HCT116 (cell line): ENCODE measurements at places on chromosomes 3 and 15.

- no peak for DNase-seq
These were observed 23.2 kb downstream of the SHC4 start for GRCh38 chr15:48940508-48940907.

- no peak for DNase-seq
These were observed 963 bp downstream of the SHQ1 start for GRCh38 chr3:72847282-72847681.

DNA sequence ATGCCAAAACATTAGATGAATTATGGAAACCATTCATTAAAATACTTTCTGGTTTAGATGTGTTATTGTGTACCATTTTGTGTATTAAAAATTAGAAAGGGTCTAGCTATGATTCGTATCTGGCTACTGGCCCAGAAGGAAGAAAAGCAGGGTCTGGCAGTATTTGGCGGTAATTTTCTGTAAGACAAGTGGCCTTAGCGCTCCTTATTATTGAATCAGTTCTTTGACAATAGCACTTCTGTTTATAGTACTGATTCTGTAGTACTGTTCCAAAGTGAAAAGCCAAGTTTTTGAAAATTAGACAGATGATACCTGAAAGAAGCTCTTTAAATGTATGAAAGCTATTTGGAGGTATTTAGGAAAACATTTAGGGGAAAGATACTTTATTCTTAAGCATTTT, 10.2 kb downstream of the GLCE start:
- no peak for DNase-seq

DNA sequence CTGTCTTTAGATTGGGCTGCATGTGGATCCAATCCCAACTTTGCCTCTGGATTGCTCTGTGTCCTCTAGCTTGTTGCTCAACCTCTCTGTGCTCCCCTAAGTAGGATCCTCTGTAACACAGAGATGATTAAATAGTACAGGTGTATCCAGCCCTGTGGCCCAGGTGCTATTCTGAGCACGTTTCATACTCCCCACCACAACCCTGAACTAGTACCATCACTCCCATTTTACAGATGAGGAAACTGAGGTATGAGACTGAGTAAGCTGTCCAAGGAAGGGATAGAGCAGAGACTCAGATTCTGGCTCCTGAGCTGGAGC, 7.2 kb downstream of the ISG20 start:
- no peak for DNase-seq

DNA sequence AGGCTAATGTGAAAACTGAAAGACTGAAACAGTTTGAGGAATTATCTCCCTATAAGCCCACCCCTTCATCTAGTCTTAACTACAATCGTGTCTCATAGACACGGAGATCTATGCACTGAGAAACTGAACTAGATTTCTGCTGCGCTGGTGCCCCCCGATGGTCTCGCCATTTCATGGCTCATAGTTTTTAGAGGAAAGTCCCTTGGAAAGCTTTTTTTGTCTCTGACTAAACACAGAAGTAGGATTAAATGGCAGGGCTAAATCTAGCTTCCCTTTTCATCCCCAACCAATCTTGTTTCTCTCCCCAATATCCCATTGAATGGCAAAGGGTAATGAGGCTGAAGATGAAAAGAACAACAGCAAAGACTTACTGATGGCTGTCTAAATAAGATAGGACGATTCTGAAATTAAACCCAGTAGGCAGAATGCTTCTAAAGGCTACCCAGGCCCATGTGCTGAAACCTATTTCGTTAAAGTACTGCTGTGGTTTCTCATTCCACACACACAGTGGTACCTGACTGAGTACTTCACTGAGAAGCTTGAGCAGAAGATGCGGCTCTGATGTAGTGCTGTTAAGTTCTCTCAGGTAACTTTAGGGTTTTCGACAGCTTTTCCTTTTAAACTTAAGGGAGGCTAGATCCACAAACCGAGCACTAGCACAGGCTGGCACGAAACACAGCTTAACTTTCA, 142.7 kb downstream of the GADL1 start:
- peak; percentile 15 for DNase-seq

DNA sequence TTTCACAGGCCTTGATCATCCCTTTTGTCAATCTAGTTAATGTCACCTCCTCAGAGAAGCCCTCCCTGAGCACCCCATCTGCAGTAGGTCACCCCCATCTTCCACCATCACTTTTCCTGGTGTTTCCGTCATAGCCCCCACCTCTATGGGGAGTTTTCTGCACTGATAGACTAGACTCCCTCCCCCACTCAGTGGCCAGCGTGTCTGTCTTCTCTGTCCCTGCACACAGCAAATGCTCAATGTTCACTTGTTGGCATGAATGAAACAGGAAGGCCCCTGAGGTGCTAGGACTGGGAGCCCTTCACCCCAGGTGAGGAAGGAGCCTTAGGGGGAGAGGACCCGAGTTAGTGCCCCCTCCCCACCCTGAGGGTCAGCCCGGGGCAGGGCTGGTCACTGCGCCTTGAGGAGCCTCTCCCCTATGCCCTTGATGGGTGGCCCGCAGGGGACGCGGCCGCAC, 15.8 kb upstream of the FANCD2 start:
- DNase-seq: no peak

DNA sequence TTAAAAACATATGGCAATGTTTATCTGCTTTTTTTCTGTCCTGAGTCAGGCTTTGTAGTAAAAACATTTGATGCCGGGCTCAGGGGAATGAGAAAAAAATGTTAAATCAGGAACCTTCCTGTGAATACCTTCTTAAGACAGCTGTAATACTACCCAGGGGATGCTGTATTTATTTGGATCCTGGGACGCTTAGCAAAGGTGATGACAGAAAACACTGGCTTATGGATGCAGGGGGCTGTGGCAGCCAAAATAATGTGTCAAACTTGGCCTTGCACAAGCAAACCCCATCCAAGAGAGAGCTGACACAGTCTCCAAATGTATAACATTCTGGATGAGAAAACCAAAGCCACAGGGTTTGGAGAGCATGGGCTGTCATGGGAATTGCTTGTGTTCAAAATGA, 438.2 kb upstream of the PROK2 start:
- DNase-seq: no peak

DNA sequence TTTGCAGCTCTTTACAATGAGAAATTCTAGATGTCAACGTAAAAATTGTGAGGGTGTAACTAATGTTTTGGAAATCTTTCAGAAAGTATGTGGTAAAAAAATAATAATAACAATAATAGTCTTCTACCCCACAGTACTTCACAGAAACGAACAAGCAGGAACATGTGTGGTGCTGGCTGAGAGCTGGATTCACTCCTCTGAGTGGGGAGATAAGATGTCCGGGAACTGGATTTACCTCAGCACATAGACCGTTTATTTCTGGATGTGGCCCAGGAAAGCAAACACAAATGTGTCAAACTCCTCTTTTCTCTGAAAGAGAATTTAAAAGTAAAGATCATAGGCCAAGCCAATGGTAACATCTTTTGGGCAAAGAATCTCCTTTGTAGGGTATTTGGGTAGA, 103.4 kb downstream of the SLC49A4 start:
- no peak for DNase-seq

DNA sequence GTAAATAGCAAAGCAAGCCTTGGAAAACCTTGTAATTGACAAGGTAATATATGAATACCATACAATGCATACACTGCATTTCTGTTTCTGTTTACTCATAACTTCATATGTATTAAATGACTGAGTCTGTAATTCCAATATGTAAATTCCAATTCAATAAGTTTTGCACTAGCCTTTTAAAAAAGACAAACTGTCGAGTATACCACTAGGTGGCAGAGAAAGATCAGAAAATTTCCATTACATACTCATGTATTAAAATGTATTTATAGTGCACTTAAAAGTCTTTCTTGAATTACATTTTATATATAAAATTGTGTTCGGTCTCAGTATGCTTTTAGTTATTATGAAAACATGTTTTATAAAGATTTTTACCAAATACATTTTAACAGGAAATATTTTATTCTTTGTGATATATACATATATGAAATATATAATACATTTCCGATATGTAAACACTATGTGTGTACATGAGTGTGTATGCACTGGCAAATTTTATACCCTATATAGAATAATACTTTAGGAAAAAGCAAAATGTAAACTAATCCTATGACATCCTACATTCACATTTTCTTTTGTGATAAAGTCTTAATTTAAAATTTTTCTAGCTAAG, 216.8 kb downstream of the VGLL3 start:
- no peak for DNase-seq

DNA sequence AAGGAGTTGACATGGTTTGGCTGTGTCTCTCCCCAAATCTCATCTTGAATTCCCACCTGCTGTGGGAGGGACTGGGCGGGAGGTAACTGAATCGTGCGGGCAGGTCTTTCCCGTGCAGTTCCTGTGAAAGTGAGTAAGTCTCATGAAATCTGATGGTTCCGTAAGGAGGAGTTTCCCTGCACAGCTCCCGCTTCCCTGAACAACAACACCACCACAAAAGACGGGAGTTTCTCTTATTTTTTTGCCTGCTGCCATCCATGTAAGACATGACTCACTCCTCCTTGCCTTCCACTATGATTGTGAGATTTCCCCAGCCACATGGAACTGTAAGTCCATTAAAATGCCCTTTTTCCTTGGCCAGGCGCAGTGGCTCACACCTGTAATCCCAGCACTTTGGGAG, 22.7 kb downstream of the XXYLT1 start:
- no peak for DNase-seq

- DNase-seq: no peak
These were observed 38.9 kb upstream of the DCLK3 start for GRCh38 chr3:36803091-36803791.

- no peak for DNase-seq
These were observed 174.7 kb downstream of the IGF1R start for GRCh38 chr15:98823012-98823458.

DNA sequence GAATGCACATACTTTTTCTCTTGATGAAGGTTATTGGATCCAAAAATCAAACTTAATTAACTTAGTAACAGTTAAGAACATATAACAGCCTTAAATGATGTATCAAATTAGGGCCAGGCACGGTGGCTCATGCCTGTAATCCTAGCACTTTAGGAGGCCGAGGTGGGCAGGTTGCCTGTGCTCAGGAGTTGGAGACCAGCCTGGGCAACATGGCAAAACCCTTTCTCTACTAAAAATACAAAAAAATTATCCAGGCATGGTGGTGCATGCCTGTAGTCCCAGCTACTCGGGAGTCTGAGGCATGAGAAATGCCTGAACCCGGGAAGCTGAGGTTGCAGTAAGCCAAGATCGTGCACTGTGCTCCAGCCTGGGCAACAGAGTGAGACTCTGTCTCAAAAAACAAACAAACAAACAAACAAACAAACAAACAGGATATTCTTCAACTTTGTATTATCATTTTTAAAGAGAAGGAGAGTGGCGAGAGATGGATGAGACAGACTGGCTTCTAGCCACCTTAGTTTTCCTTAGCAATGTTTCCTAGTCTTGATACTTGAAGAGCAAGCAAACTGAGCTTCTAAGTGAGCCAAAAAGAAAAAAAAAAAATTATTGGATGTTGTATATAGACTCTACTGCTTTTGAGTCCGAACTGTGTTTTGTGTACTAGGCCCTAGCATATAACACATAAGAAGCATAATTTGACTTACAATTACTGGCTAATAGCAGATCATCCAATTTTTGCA, 13.8 kb downstream of the SPRED1 start:
- no peak for DNase-seq

GRCh38 chr3:113070681-113071113, 79.9 kb downstream of the GTPBP8 start:
- DNase-seq: no peak

GRCh38 chr3:34175636-34176176, 377.3 kb downstream of the PDCD6IP start:
- no peak for DNase-seq

GRCh38 chr3:134364061-134364935, 9.9 kb downstream of the AMOTL2 start:
- peak; percentile 74 for DNase-seq

DNA sequence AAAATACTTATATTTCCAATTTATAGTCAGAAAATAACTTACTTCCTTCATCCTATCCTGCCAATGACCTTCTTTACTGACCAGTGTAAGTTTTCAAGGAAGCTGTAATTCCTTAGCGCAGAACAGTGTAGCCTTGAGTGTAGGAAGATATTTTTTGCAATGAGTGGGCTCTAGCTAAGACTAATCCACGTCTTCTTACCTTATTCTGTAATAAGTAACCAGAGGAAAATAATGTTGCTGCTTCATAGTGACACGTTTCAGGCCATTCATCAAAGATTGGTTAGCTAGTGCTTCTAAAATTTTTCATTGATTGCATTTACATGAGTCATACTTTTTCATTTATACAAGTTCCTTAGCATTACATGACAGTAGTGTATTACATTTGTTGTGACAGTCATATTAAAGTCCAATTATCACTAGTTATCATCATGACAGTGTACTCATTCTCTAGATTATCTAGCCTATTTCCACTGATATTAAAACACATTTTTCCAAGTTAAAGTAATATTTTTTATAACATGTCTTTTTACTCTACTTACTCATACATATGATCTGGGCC, 403.8 kb upstream of the EPHA3 start:
- DNase-seq: no peak

- peak; percentile 44 for DNase-seq
These were observed 81.8 kb downstream of the CLASP2 start for GRCh38 chr3:33636125-33636850.
